Activated naive CD8-positive, alpha-beta T cell treated with anti-CD3 and anti-CD28 coated beads, Interleukin-2, amount 50 U/mL, for 24 hours (primary cell): ENCODE measurements at places on chromosomes 5 and 9.
A peak's percentile ranks its signal among the peaks of the same experiment; 100 is the strongest.

DNA sequence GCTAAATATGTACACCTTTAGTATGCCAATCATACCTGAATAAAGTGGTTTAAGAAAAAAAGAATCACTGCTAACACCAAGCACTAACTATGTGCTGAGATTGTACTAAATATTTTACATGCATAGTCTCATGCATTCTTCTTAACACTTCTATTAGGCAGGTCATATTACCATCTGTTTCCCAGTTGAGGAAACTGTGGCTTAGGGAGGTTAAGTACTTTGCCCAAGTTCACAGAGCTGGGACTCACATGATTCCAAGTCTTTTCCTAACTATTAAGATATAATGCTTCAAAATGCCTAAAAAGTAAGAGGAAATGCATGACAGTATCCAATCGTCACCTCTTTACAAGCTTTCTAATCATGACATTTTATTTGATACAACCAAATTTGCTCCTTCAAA lies 69.2 kb upstream of the PLPP6 start:
- DNase-seq, result no peak

DNA sequence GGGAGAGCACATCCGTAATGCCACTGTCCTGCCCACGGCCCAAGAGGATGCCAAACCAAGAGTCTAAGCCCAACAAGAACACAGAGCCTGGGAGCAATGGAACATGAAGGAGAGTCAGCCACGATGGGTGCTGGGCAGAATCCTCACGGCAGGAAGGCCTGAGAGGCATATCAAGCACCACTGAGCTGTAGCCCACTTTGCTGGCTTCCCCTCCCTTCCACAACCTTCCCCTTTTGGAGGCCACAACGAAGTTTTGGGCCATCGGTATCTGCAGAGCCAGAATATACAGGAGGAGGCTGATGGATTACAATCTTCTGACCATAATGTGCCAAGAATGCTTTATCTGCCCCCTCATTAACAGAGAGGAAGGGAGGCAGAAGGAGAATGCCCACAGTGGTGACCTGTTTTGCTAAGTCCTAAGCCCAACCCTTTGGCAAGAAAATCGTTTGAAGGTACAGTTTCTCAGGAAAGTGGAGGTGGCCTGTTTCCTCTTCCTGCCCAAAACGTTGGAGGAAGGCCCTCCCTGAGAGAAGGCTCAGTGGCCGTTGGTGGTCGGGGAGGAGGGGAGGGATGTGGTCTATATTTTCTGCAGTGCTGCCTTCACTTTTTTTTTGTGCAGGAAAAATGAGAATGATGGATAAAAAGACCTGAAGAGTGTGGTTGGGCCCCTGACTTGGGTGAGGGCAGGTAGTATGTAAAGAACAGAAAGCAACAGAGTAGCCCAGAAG lies 26.2 kb downstream of the MACROH2A1 start:
- DNase-seq, result no peak

DNA sequence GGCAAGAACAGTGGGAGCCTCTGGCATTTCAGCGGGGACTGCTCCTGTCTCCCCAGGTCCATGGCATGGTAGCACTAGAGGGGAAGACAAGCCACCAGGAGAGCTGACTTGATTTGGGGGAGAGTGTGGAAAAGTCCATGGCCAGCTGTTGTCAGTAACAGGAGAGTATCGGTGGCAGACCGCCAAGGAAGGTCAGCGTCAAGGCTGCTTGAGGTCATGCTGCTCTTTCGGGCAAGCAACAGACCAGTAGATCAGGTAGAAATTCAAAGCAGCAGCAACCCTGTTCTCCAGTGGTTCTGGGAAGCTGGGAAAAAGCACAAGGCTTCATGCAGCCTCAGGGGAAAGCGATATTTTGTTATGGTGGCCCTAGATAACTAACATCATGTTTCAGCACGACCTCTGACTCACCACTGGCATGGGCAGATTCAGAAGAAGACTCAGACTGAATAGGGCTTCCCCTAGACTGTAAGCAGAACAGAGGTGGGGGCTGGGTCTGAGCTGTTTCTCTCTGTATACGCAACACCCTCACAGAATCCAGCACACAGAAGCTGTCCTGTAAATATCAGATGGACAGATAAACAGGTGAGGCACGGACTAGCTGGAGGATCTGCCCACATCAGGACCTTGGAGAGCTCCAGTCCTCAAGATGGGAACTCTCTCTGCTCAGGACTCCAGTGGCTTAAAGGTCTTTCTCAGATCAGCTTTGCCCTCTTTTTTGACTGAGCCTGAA lies 35.2 kb upstream of the PLEKHG4B start:
- DNase-seq, result no peak

- no peak for DNase-seq
These were observed 161.4 kb downstream of the GIN1 start for GRCh38 chr5:102958481-102959011.

DNA sequence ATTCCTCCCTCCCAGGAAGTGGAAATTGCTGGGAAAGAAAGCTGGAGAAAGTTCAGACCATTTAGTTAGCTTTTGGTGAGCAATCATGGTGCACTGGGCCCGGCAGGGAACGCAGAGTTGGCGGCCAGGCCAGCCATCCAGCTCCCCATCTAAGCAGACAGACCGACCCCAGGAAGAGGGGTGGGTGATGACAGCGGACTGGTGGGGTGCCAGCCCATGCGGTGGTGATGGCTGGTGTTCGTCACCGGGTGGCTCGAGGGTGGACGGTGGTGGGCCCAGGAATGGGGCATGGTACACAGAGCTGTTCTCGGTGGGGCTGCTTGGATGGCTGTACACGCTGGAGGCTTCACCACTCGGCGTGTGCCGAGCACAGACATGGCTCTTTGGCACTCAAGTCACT lies 85.6 kb upstream of the ARAP3 start:
- DNase-seq, result no peak

- no peak for DNase-seq
These were observed 184.5 kb downstream of the GNAQ start for GRCh38 chr9:77847059-77847499.

GRCh38 chr5:170316937-170317336 lies 19.4 kb upstream of the LCP2 start:
- DNase-seq, result no peak

- DNase-seq, result no peak
These were observed 50.5 kb upstream of the RNU6ATAC start for GRCh38 chr9:134214766-134215419.

- DNase-seq, result no peak
These were observed 146.8 kb downstream of the BARX1 start for GRCh38 chr9:93808115-93809029.

DNA sequence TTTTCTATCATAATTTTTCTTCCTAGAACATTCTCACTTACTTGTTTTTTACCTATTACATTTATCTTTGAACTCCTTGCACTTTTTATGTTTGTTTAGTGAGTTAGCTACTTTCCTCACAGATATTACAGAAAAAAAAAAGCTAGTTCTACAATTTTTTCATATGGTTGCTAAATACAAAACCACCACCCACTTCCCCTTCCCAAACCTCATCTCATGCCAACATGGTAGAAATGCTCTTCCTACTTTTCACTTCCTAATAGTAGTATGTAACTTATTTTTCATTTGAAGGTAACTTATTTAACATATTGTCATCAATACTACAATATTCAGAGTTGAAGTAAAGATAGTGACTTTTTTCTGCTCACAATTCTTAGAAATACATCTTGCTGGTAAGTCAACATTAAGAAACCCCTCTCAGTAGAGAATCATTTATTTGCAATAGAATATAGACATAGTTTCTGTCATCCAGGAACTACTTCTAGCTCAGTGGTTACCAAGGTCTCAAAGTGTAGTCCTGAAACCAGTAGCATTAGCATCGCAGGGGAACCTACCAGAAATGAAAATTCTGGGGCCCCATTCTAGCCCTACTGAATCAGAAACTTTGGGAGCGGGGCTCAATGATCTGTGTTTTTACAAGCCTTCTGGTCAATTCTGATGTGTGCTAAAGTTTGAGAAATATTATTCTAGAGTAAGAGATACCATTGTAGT lies 1124.6 kb downstream of the DTWD2 start:
- no peak for DNase-seq

DNA sequence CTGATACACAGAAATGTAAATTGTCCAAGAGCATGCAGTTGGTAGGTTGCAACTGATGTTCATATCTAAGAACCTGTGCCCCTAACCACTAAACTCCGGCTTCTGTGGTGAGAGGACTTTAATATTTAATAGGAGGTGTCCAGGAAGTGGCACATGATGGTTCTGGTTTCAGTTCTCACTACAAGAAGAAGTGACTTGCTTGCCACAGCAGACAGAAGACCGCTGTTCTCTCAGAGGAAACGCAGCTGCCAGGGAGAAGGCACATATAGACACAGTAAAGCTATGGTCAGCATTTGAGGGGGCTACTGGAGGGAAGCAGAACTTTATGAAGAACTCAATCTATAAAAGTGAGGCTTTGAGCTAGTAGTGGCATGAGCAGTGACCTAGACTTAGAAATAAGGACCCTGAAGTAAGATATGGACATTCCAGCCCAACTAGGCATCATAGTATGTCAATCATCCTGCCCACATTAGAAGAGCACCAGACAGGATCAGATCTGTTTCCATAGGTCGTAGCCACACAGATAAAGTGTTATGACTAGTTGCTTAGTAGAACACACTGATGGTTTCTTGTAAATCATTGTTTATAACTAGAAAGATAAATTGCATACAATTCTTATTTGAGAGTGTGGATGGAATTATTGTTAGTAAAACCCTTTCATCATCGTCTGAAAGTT lies 36.4 kb upstream of the DAB2 start:
- DNase-seq, result peak; percentile 4

GRCh38 chr5:74538206-74538661 lies 102.3 kb downstream of the ENC1 start:
- no peak for DNase-seq

GRCh38 chr5:172187118-172188032 lies 649 bp downstream of the STK10 start:
- DNase-seq, result peak; percentile 73

DNA sequence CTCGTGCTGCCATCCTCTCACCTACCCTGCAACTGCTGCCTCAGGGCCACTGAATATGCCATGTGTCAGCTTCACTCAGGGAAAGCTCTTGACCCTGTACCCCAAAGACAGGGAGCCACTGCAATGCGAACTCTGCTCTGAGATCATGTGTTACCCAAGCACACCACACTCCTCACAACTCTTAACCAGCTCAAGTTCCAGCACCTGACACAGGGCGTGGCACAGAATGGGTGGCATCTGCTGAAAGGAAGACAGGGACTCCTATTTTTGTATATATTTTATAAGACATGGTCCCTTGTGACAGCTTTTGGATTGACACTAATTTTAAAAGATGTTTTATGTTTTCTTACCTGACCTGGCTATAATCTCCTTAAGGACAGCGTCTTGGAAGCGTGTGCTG lies 10.7 kb downstream of the PHYKPL start:
- DNase-seq, result no peak

DNA sequence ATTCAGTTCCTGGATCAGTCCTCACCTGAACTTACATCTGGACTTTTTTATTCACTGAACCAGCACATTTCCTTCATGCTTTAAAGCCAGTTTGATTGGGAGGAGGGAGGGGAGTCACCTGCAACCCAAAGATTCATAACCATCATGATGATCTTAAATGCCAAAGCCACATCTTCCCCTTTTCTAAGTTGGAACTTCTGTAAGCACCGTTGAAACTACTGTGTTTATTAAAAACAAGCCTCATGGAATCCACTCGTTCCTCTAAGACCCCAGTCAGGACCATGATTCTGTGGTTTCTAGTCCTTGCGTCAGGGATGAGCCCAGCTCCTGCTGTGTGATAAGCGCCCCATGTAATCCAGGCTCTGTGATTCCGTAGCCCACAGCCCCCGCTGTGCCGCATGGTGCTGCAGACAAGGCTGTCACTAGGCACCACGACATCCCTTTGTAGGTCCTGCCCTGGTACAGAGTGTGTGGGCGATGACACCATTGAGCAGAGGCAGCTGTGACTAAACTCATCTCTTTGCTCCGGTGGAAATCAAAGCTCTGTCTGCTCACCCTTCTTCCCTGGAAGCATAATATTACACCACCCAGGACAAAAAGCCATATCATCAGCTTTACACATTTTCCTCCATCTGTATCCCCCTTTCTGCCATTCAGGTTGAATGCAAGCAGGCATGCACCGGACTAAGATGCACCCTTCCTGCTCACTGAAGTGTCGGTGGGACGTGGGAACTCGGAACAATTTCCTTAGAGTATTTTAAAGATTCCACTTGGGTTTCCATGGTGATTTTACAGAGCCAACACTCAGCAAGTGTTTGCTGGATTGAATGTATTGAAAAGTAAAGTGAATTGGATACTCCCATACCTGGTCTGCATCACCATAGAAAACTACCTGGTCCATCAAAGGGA lies 132.0 kb upstream of the FSTL4 start:
- DNase-seq, result no peak

DNA sequence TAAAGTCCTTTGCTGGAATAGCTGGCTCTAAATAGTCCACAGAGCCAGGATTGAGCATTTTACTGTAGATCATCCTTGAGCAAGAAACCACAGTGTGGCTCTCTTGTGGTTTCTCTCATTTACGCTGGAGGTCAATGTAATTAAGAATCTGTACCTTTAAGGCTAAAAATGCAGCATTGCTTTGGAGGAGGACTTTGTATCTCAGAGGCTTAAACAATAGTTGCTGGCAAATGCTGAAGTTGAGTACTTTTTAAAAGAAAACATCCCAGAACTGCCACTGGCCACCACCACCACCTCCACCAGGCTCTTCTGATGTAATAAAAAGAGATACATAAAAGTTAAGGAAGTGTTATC lies 177.3 kb upstream of the ADAMTSL1 start:
- no peak for DNase-seq

DNA sequence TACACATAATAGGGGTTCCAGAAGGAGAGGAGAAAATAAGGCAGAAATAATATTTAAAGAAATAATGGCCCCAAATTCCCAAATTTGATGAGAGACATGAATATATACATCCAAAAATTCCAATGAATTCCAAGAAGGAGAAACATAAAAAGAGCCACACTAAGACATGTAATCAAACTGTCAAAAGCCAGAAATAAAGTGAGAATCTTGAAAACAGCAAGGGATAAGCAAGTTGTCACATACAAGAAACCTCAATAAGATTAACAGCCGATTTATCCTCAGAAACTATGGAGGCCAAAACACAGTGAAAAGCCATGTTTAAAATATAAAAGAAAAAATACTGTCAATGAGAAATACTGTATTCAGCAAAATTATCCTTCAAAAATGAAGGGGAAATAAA lies 14.5 kb downstream of the CATSPER3 start:
- DNase-seq, result no peak

- peak; percentile 25 for DNase-seq
These were observed 13.7 kb downstream of the SYK start for GRCh38 chr9:90815183-90815943.

DNA sequence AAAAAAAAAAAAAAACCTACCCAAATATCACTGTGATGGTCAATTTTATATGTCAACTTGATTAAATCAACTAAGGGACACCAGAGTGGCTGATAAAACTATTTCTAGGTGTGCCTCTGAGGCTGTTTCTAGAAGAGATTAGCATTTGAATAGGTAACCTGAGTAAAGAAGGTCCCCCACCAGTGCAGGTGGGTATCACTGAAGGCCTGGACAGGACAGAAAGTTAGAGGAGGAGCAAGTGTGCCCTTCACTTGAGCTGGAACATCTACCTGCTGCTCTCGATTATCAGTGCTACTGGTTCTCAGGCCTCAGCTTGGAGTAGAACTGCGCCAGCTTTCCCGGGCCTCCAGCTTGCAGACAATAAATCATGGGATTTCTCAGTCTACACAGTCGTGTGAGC lies 88.7 kb downstream of the TLE1 start:
- DNase-seq, result no peak
